ENCODE measurements at places on chromosomes 5 and 9.
A peak's percentile ranks its signal among the peaks of the same experiment; 100 is the strongest.

DNA sequence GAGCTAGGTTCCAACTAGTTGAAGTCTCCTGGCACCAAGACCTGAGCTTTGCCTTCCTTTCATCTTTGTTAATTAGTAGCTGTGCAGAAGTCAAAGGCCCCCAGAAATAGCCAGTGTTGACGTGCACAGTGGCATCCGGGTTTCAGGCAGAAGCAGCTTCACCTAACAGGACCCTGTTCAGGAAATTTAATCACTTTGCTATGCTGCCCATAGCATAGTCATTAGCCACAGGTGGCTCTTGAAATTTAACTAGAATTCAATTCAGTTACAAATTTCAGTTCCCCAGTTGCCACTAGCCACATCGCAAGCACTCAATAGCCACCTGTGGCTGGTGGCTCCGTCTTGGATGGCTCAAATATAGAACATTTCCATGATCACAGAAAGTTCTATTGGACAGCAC lies 179.1 kb downstream of the GOLPH3 start:
- no peak for DNase-seq

GRCh38 chr5:14741801-14742440 lies 77.4 kb downstream of the OTULIN start:
- peak; percentile 93 for DNase-seq

DNA sequence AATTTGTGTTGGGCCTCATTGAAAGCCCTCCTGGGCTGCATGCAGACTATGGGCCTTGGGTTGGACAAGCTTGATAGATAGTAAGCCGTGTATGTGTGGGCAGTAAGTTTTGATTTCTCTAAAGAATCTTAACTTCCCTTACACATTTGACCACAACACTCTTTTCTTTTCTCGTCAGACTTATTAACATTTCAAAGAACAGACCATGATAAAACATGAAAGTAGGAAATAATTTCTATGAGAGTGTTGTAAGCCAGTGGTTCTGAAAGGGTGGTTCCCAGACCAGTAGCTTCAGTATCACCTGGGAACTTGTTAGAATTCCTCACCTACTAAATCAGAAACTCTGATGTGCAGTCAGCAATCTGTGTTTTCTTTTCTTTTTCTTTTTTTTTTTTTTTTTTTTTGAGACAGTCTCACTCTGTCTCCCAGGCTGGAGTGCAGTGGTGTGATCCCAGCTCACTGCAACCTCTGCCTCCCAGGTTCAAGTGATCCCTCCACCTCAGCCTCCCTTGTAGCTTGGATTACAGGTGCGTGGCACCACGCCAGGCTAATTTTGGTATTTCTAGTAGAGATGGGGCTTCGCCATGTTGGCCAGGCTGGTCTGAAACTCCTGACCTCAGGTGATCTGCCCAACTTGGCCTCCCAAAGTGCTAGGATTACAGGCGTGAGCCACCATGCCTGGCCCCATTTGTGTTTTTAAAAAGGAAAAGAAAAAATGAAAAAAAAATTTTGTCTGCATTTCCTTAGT lies 20.0 kb upstream of the GCNT1 start:
- DNase-seq = no peak

DNA sequence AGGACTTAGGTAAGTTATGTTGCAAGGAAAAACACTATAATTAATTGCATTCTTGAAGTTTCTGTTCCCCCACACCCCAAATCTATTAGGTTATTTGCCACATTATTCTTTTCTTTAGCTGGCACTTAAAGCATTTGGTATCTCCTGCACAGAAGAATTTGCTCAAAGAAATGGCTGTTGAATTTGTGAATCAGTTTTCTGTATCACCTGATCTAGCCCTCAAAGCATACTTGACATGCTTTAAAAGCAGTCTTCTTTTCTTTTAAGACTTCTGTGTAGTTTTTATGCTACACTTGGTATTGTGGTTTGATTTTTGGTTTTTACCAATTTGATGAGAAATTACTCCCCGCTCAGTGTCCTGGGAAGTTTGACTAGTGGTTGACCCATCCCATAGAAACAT lies 69.1 kb downstream of the RIC1 start:
- no peak for DNase-seq

DNA sequence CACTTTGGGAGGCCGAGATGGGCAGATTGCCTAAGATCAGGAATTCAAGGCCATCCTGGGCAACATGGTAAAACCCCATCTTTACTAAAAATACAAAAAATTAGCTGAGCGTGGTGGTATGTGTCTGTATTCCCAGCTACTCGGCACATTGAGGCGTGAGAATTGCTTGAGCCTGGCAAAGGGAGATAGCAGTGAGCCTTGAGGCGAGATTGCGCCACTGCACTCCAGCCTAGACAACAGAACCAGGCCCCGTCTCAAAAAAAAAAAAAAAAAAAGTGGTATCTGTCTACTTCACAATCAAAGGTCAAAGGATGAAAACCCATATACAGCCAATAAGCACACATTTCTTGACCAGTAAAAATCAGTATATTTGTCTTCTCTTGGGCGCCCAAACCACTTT lies 728.5 kb upstream of the ADAMTS16 start:
- DNase-seq = no peak

Data from NCI-H748 treated with DMSO at 0.1 percent for 48 hours (cell line).